ENCODE measurements at places on chromosomes 3 and 15.

GRCh38 chr3:149247929-149248691 is 26.5 kb upstream of the CP start:
- DNase-seq, result no peak

DNA sequence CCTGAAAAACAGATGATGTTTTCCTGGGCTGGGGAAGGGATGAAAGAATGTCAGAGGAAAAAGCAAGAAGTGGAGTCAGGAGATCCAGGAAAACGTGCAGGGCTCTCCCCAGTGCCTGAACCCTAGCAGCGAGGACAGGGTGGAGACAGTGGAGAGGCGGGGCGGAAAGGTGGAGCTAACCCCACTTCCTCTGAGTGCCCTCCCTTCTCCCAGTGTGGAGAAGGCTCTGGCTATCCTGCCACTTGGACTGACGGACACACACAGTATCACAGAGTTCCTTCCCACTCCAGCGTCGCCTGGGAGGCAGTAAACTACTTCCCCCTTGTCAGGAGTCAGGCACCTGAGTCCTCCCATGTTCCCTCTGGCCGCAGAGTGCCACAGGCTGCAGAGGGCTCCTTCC is 125.3 kb upstream of the CHRNA7 start:
- DNase-seq, result peak; percentile 10

GRCh38 chr3:87053553-87053952 is 62.6 kb upstream of the VGLL3 start:
- DNase-seq, result no peak

DNA sequence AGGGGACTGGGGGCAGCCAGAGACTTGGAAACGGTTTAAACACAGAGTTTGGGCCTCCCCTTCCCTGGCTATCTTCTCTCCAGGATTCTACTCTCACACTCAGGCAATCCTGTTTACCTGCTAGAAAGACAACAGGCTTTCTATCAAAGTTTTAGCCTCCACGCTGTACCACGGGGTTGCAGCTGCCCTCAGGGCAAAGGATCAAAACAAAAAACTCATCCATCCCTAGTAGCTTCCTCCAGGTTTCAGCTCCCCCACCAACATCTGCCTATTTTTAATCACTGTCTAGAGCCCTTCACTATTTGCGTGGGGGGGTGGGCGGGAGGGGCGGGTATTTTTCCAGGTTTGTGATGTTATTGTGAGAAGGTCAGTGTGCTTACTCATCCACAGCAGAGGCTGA is 286.8 kb upstream of the TRIM42 start:
- DNase-seq, result no peak

- DNase-seq, result peak; percentile 22
Observed at GRCh38 chr3:188207941-188208515, 54.1 kb downstream of the LPP start.

- DNase-seq, result no peak
Observed at GRCh38 chr15:96878129-96878528, 547.6 kb downstream of the NR2F2 start.

DNA sequence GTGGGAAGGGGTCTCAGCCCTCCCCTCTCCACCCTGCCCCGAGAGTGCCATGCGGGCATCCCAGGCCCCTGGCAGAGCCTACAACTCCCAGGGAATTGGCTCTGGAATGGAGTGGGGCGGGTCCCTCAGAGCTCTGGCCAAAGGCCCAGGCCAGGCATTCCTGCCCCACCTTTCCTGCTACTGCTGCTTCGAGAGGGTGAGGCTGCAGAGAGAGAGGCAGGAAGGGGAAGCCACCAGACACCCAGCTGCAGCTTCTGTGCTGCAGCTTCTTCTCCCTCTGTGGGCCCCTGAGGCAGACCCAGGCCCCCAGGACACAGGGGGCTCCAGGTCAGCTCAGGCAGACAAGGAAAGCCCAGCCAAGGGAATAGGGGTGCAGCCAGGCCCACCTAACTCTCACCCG is 2.7 kb downstream of the ALS2CL start:
- DNase-seq, result no peak

DNA sequence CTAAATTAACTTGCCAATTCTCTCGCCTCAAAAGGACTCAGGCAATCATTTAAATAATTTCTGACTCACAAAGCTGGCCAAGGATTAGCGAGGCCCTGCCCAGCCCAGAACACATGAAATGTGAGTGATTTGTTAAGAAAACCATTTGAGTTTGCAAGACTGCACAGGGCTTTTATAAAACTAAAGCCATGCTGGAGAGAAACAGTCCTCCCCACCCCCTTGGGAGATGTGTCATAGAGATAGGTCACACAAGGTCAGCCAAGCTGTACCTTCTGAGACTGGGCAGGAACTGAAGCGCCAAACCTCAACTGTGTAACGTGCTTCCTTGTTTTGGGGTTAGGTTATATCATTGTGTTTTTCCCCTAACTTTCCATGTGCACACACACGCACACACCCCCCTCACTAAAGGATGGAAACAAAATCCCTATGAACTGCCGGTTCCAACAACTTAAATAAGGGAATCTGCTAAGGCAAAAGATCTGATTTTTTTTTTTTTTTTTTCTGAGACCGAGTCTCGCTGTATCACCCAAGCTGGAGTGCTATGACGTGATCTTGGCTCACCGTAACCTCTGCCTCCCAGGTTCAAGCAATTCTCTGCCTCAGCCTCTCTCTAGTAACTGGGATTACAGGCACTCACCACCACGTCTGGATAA is 8.1 kb downstream of the SPATA12 start:
- no peak for DNase-seq

- DNase-seq, result no peak
Observed at GRCh38 chr15:63398456-63398855, 16.8 kb upstream of the CA12 start.

- DNase-seq, result no peak
Observed at GRCh38 chr3:177672252-177672911, 475.1 kb upstream of the TBL1XR1 start.

GRCh38 chr3:55675478-55675877 is 188.4 kb upstream of the WNT5A start:
- no peak for DNase-seq

DNA sequence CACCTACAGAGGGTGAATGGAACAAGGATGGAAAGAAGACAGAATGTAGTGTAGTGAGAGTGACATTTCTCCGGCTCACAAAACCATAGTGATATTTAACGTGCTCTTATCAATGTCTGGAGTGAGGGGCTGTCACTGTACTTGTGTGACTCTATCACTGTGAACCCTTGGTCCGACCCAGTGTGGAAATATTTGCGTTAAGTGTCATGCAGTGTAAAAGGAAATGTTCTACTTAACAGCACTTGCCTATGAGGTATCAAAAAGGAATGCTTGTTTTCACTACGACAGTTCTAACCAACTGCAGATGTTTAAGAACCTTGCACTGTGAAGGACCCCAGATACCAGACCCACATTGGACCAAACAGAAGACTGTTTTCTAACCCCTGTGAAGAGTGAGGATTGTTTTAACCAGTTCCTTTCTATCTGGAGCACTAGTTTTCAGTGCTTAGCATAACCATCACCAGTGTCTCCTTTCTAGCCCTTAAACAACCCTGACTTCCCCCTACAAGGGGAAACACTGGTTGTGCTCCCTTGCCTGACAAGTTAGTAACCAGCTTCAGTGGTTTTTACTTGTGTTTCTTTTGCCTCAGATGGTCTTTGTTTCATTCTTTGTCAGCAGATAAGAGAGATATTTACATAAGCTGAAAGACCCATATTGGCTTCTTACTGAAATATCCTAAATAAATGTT is 144.7 kb upstream of the ABHD17C start:
- DNase-seq, result no peak

DNA sequence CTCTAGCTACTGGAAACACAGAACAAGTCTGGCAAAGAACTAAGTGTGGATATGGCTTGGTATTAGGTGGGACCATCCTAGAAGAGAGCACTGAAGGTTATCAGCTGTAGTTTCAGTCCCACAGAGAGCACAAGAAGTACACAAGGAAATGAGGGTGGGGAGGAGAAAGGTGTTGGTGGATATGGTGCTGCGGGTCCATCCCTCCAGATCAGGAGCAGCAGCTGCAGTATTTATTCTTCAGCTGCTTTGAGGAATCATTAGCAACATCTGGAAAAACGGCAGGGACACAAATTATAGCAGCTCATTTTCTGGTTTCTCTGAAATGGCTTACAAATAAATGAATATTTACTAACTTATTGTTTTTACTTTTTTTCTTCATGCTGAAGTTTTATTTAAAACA is 29.0 kb downstream of the CD80 start:
- DNase-seq, result no peak

GRCh38 chr15:40065166-40065565 is 26.2 kb upstream of the SRP14 start:
- no peak for DNase-seq

DNA sequence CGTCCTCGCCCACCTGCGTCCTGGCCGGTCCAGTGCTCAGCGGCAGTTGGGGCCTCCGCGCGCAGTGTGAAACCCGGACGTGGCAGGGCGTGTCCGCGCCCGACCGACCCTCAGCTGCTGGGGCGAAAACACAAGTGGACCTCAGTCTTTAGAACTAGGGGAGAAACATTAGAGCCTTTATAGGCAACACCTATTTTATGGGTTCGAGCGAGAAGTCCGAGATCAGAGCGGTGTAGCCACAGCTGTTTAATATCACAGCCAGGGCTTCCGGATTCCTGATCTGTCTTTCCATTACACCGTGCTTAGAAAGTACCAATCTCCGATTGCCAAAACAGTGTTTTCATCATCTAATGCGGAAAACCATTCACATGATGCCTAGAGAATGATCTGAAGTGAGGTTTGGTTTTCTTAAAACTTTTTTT is 506 bp downstream of the RAD51 start:
- no peak for DNase-seq

- no peak for DNase-seq
Observed at GRCh38 chr3:102614585-102614984, 179.8 kb downstream of the ZPLD1 start.

DNA sequence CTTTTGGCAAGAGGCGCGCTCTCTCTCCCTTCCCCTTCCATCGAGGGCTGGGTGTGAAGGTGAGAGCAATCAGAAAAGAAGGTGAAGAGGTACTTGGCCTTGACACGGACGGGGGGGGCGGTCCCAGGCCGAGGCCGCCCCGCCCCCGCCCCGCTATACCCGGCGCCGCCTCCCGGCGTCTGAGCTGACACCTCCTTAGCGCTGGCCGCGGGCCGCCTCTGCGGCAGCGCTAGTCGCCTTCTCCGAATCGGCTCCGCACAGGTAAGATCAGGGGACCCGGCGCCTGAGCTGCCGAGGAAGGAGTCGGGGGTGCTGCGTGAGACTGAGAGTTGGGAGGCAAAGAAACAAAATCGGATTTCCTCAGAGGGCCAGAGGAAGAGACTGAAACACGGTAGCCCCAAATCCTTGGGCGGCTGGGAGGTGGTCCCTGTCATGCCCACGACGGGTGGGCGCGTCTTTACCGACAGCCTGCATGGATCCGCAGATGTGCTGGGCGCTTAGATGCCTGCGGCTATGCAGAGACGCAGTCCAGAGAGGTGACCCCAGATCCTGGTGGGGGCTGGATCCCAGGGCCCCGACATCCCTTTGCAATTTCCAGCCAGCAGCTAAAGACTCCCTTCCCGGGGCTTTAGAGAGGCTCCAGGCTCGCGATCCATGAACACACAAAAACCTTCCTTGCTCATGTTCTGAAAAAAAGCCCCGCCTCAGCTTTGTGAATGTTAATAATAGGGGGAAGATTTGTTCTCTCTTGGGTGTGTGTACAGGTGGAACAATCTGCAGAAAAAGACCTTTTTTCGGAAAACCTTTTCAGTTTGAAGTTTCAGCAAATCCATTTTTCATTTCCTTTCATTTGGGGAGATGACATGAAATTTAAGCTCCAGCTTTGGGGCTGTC is at the start of gene ENTPD3:
Gene ENTPD3 (plus strand): TSS at position 184 of the 894 bp plus-strand sequence. CDS start 874 bp downstream, outside the sequence.
- peak; percentile 52 for DNase-seq
